ENCODE measurements at places on chromosomes 3 and 15.
A peak's percentile ranks its signal among the peaks of the same experiment; 100 is the strongest.

GRCh38 chr3:112132554-112132953, 494 bp downstream of the GCSAM start:
- no peak overlapping the region for H3K27ac ChIP-seq
- peaks cover 3% of the 10 kb centered on the region for H3K36me3 ChIP-seq
- no peak overlapping the region for H3K4me3 ChIP-seq
- H3K4me1 ChIP-seq, result peaks cover 28% of the 10 kb centered on the region
- H3K27me3 ChIP-seq, result no peaks in the 10 kb centered on the region
- DNase-seq, result no peak

DNA sequence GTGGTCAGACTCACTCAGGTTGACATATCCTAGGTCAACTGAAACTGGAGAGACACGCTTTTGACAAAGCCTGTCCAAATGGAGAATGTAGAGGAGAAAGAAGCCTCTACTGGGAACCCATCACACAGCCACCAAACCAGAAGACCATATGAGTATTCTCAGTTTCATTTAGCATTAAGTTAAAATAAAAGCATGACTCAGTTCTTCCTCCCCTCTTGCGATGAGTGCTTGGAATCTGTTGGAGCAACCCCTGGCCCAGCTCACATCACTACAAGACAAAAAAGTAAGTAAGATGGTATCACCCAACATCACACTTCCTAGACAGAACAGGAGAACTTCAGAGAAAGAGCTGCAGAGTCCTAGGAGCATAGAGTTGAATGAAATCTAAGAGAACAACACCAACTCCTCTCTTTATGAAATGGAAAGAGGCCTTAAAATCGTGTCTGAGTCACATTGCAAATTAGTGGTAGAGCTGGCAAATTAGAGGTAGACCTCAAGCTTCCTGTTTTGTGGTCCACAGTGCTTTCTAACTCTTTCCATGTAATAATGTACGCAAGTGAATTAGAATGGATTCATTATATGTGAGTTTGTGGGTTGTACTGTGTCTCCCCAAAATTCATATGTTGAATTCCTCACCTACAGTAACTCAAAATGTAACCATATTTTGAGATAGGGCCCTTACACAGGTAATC, 51.2 kb downstream of the FGF12 start:
- no peak overlapping the region for H3K4me3 ChIP-seq
- H3K27me3 ChIP-seq, result no peaks in the 10 kb centered on the region
- DNase-seq, result no peak
- no peak overlapping the region for H3K27ac ChIP-seq
- no peaks in the 10 kb centered on the region for H3K36me3 ChIP-seq
- H3K4me1 ChIP-seq, result no peaks in the 10 kb centered on the region

DNA sequence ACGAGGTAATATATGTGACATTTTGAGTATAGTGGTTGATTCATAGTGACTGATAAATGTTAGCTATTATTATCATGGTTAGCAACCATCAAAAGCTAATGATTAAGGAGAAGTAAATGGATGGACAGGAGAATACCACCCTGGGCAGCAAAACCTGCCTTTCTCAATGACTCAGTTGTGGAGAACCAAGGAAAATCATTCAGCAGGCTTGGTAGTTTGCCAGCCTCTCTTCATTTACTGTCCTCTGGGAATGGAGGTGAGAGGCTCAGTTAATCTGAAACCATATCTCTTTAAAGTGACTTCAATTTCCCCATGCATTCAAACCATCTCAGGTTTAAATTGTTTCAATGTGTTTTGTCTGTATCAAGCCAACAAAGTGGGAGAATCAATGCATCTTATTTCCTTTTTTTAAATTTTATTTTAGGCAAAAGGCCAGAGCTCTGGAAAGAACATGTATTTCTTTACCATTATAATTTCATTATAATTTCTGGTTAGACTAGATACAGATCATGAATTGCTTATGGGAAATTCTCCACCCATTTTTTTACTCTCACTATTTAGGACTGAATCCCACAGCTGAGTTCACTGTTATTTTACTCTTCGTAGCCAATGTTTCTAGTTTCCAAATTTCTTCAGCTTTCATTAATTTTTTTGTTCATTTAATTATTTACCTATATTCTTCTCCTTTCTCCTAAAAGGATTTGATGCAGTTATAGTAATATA, 2.7 kb downstream of the TM4SF18 start:
- no peak overlapping the region for H3K27ac ChIP-seq
- H3K4me3 ChIP-seq, result no peak overlapping the region
- no peaks in the 10 kb centered on the region for H3K27me3 ChIP-seq
- no peak for DNase-seq

DNA sequence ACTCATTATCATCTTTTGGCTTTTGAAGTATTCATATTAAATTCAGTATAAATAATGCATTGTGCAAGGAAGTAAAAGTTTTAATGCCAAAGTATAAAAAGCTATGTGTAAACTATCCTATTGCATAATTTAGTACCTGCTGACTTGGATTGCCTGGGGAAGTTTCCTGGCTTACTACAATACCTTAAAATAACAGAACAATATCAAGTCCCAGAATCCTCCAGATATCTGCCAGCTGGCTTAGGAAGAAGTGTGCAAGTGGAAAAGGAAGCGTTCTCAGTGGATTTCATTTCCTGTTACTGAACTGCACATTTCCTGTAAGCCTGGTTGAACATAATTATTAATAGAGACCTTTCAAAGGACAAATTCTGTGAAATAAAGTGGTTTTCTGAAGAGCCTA, 236.7 kb downstream of the ADAMTSL3 start:
- DNase-seq, result no peak
- H3K36me3 ChIP-seq, result no peaks in the 10 kb centered on the region
- no peak overlapping the region for H3K4me3 ChIP-seq

DNA sequence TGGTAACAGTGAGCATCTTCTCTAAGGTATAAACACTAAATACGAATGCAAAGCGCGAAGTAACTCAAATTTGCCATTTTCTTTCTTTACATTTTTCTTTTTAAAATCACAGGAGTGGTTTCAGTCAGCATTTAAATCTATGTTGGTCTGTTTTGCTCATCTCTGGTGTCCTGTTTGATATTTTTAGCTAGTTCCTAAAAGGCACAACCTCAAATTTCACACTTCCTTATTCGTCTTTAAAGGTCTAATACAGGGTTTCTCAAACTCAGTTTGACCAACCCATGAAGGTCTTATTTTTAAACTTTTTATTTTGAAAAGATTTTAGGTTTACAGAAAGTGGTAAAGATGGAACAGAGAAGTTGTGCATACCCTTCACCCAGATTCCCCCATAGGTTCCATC, 201.1 kb downstream of the MAGI1 start:
- no peak overlapping the region for H3K4me3 ChIP-seq
- no peak for DNase-seq
- peaks cover 10% of the 10 kb centered on the region for H3K36me3 ChIP-seq
- H3K4me1 ChIP-seq, result peaks cover 41% of the 10 kb centered on the region
- no peaks in the 10 kb centered on the region for H3K27me3 ChIP-seq
- H3K27ac ChIP-seq, result peak overlapping the region; percentile 39

Data from progenitor cell of endocrine pancreas (in vitro differentiated cells).